ENCODE measurements at places on chromosomes 3 and 15.

DNA sequence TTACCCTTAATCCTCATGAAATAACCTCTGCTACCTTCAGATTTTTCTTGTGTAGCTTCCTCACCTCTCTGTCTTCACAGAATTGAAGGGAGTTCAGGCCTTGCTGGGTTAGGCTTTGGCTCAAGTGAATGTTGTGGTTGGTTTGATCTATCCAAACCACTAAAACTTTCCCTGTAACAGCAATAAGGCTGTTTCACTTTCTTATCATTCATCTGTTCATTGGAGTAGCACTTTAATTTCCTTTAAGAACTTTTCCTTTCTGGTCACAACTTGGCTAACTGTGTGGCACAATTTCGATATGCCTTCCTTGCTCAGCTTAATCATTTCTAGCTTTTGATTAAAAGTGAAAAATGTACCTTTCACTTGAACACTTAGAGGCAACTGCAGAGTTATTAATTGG lies 129.8 kb downstream of the NR1I2 start:
- no peak for DNase-seq

- DNase-seq, result no peak
Measured at GRCh38 chr15:82950295-82950694, 2.2 kb downstream of the HOMER2 start.

DNA sequence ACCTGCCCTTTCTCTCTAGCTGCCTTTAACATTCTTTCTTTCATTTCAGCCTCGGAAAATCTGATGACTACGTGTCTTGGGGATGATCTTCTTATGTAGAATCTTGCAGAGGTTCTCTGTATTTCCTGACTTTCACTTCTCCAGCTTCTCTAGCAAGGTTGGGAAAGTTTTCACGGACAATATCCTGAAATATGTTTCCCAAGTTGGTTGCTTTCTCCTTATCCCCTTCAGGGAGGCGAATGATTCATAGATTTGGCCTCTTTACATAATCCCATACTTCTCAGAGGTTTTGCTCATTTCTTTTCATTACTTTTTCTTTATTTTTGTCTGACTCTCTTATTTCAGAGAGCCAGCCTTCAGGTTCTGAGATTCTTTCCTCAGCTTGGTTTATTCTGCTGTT lies 62.1 kb upstream of the CCDC54 start:
- DNase-seq, result no peak

GRCh38 chr15:40058476-40059140 lies 19.6 kb upstream of the SRP14 start:
- no peak for DNase-seq

DNA sequence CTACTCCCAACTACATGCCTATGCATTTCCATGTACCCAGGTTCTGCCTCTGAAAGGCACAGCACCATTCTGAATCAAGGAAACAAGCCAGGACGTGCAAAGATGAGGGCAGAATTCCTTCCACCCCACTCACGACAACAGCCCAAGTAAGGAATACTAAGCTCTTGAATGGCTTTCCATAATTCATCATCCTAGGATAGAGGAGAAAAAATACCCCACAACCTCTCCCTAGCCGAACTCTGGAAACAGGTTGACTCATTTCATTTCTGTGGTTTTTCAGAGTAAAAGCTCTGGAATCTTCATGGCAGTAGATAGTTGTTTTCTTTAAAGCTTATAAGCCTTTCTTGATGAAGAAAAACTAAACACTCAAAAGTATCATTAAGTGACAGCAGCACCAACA lies 77.8 kb downstream of the PDZRN3 start:
- no peak for DNase-seq

GRCh38 chr3:134857776-134858362 lies 62.8 kb downstream of the EPHB1 start:
- no peak for DNase-seq

- DNase-seq, result no peak
Measured at GRCh38 chr3:42667096-42667522, 13.6 kb downstream of the ZBTB47 start.

DNA sequence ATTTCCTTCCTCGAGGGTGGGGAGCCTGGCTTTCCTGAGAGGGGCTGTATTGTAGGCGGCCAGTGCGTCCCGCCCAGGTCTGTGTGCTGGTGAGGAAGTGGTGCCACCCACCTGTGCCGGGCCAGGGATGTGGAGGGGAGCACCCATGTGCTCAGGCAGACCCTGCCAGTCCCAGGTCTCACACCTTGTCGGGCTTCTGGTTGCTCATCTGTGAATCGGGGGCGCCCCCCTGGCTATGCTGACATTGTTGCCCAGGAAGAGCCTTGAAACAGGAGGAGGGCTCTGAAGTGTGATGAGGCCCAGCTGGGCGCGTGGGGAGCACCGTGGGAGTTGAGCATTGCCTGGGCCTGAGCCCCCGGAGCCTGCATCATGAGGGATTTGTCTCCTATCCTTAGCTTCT lies 4.8 kb downstream of the FBLN2 start:
- no peak for DNase-seq

- no peak for DNase-seq
Measured at GRCh38 chr3:123683505-123684154, 98.8 kb upstream of the HACD2 start.

- no peak for DNase-seq
Measured at GRCh38 chr3:89472101-89472500, 364.7 kb downstream of the EPHA3 start.

DNA sequence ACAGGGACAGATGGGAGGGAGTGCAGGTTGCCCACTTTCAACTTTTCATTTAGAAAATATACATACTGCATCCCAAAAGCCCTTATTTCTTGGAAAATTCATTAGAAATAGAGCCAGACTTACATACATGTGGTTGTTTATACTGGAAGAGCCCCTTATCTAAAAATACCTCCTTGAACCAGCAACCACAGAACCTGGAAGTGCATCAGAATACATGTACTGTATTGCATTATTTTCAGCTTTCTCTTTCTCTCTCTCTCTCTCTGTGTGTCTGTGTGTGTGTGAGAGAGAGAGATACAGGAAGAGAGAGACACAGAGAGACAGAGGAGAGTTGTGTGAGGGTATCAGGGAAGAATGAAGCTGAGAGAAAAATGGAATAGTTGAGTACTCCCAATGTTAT lies 29.5 kb upstream of the LSAMP start:
- no peak for DNase-seq

GRCh38 chr3:190092250-190092649 lies 28.4 kb downstream of the P3H2 start:
- DNase-seq, result no peak

GRCh38 chr3:59285560-59285959 lies 235.7 kb upstream of the CFAP20DC start:
- no peak for DNase-seq

GRCh38 chr15:50251638-50252182 lies 13.8 kb downstream of the HDC start:
- DNase-seq, result no peak

DNA sequence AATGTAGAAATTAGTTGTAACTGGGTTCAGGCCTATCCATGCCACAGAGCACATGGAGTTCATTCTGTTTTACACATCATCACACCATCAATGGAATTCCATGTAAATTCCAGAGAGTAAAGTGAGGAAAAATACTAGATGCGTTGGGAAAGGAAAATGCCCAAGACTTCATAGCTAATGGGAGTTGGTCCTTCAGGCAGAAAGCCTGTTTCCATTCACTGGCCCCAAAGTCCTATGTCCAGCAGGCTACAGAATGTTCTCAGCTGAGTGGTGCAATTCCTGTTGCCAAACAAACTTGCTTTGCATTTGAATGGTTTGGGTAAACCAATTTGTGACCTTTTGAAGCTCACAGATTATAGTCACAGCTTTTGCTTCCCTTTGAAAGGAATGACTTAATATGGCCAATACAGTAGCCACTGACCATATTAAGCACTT lies 164.6 kb upstream of the PFN2 start:
- DNase-seq, result no peak

GRCh38 chr3:98805571-98805970 lies 42.4 kb downstream of the ST3GAL6 start:
- DNase-seq, result no peak

DNA sequence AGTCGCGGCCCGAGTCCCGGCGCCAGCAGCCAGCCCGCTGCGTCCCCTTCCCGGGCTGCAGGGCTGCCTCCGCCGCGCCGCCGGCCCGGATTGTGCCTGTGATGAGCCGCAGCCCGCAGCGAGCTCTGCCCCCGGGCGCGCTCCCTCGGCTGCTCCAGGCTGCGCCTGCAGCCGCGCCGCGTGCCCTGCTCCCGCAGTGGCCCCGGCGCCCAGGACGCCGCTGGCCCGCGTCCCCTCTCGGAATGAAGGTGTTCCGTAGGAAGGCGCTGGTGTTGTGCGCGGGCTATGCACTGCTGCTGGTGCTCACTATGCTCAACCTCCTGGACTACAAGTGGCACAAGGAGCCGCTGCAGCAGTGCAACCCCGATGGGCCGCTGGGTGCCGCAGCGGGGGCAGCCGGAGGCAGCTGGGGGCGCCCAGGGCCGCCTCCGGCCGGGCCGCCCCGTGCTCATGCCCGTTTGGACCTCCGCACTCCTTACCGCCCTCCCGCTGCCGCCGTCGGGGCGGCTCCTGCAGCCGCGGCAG lies 1.2 kb downstream of the CHST2 start:
- no peak for DNase-seq

DNA sequence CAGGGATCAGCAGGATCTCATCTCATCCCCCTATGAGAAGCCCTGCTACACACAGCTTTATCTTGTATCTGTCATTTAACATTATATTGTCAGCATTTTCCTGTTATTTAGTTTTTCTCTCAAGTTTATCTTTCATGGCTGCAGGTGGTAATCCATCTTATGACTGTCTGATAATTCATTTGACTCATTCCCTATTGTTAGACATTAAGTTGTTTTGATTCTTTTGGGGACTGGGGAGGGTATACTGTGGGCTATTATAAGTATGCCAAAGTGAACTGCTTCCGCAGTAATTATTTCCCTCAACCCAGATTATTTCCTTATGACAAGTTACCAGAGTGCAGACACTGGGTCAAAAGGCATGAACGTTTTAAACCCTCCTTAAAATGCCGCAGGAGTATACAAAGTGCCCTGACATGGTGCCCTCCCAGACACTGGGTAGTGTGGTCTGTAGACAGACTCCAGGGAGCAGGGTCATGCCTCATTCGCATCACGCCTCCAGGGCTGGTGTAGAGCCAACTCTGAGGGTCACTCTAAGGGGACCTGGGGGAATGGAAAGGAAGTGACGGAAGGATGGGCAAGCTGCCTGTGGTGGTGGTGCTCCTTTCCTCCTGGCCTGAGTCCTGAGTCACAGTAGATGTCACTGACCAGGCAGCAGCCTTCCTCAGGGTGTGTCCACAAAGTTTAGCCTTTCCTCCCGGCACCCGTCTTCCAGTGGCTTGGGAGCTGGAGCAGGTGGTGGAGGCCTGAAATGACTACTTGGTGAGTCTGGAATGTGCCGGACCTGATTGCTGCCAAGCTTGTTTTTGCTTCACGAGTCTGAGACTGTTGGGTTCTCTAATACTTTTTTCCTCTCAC lies 11.6 kb downstream of the GPR160 start:
- DNase-seq, result no peak

DNA sequence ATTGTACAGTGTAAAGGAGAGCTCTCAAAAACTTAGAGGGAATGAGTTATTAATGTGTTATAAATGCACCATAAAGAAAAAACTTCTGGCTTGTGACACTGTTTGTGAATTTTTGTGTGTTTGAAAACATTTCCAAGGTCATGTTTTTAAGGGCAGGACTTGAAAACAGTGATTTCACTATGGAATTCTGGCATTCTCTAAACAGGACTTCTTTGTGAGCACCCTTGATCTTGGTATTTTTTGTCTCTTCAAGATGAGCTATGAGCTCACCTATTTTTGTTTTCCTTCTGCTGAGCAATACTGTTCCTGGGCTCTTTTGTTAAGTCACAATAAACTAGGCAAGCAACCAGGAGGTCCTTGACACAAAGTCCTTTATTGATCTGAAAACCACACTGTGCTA lies 284.4 kb downstream of the RBMS3 start:
- DNase-seq, result no peak

DNA sequence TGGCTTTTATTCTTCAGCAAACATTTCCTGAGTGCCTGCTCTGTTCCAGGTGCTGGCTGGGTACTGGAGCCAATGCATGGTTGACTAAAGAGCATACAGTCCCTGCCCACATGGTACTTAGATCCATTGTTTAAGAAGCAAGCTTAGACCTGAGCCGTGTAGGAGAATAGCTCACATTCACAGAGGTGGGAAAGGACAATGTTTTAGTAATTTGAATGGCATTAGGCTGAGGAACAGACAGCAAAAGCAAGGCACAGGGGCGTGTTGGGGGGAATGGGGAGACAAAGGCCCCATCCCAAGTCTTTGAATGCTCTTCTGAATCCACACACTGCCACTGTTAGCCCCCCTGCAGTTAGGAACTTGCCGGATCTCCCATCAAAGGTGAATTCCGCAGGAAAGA lies 388.2 kb upstream of the RGMA start:
- DNase-seq, result no peak

- DNase-seq, result no peak
Measured at GRCh38 chr3:13851997-13852637, 27.8 kb downstream of the WNT7A start.

DNA sequence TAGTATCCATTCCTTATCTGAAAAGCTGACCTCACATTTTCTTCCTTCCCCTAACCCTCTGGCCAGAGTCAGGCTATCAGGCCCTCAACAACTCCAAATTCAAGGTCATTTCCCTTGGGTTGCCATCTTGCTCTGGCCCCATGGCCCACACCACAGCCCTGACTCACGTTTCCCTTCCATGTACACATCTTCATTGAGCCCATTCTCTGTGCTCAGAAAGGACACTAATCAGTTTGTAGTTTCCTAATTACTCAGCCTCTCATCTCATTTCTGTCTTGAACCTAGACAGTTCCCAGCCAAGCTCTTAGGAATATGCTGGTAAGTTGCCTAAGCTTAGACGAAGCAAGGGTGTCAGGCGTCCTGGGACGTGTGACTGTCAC lies 14.9 kb downstream of the TGM5 start:
- no peak for DNase-seq

DNA sequence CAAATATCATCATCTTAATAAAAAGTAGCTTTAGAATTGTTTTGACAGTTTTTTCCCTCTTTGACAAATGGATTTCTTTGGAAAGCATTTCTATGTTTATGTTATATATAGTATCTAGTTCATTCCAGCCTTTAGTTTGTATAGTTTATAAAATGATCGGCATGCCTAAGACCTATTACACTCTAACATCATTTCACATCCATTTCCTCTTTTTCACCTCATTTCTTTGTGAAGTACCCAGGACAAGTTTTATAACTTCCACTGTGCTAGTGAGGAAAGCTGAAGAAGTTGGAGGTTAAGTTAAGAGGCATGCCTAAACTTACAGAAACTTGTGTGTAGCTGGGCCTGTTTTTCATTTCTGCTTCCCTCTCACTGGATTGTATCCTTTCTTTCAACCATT lies 178.4 kb downstream of the TP63 start:
- no peak for DNase-seq

GRCh38 chr15:101373577-101373976 lies 78.5 kb upstream of the SNRPA1 start:
- no peak for DNase-seq

DNA sequence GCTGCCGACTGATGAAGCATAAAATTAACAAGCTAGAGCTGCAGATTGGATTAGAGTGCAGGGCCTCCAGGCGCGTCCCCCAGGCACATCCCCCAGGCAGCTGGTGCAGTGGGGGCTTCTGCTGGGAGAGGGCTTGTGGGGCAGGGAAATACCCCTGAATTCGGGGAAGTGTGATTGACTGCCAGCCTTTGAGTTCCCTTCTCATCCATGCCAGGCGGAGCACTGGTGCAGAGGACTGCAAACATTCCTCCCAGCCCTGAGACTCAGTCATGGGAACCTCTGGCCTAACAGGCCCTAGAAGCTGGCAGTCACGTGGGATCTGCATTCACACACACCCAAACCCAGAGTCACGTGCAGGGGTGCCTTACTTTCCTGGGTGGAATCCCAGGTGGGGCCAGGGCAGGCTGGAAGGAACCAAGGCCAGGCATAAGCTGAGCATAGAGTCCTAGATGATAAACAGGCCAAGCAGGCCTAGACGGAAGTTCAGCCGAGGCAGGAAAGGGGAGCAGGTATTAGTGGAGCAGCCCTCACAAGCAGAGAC lies 46.2 kb upstream of the SEC22A start:
- DNase-seq, result no peak
